ENCODE measurements at places on chromosomes 3 and 15. TPM values are rescaled to one million over a fixed set of nuclear protein-coding genes. Genes with fewer than 3 reads are reported as not detected.

- DNase-seq = no peak
Measured at GRCh38 chr3:47872916-47873315, 70.0 kb downstream of the DHX30 start.

GRCh38 chr3:49899815-49900214 is 3.9 kb downstream of the MST1R start:
- no peak for DNase-seq

GRCh38 chr15:33215941-33216872 is 21.7 kb upstream of the FMN1 start:
- no peak for DNase-seq

DNA sequence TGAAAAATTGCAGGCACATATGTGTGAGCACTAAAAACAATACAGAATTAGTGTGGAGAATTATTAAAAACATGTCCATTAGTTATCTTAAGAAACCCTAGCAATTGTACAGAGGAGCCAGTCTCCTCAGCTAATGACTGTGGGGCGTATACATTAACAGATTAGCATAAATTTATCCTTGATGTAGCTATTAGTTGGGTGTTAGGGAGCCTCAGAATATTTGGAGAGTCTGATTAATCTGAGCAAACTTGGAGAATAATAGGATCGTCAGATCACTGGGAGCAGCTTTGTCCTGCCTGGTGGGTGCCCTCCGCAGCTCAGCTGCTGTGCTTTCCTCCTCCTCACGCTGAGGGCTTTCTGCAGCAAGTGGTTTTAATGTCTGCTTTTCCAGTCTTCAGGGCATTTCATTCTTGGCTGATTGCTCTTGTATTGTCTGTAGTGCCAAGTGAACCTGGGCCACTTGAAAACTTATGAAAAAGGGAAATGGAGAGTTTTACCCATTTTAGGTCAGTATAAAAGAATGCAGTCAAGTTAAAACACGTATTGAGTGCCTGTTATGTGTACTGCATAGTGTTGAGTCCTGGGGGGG is 417.4 kb upstream of the SEMA6D start:
- DNase-seq = no peak

GRCh38 chr3:149589332-149589731 is 68.5 kb downstream of the WWTR1 start:
- no peak for DNase-seq

- no peak for DNase-seq
Measured at GRCh38 chr3:33795856-33796536, 2.4 kb upstream of the PDCD6IP start.

DNA sequence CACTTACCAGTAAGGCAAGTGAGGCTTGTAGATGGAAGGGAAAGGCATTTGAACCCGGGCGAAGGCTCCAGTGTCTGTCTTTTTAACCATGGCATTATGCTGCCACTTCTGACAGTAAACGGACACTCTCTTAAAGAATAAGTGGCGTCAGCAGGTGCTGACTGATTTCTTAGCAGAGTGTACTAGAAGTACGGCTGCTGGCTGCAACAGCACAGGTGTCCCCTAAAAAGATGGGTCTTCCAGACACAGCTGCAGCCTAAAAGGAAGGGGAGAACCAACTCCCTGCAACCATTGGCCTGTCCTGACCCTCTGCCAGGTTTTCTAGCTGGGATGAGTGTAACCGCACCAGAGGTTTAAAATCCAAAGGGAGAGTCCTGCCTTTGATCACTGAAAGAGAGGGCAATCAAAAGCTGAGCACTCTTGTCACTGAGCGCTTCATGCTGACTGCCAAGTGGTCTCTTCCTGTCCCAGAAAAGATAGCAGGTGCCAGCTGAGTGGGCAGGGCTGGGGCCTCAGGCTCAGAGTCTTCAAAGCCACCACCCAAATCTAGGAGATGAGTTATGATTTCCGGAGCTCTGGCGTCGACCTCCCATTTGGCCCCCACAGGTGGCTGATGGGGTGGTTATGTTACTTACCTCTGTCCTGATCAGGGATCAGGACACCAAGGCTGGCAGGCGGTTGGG is 255.8 kb downstream of the SLCO3A1 start:
- no peak for DNase-seq

DNA sequence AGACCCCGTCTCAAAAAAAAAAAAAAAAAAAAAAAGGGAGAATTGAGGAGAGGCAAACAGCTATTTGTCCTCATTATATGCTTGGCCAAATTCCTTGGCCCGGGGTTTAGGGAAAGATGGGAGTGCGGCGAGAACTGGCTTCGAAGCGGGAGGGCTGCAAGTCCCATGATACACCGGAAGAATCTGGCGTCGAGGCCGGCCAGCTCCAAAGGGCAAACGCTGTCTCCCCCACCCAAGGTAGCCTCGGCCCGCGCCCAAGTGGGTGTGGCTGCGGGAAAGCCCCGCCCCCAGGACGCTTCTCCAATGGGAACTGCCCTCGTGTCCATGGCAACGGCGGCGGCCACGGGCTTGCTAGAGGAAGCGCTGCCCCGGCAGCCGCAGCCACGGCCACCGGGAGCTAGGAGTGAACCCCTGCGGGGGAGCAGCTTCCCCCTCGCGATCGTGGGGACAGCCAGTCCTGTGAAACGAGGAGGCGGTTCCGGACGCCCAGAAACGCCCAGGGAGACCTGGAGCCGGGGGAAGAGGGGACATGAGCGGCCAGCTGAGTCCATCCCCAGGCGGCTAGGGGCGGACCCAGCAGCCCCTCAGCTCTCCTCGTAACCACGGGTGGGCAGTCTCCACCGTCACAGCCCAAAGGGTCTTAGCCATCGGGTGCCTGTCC is at the start of gene TTLL13:
Gene TTLL13, plus strand, starts transcription at position 354 of the 661 bp plus-strand sequence. CDS start 1,075 bp downstream, outside the sequence.
- peak; percentile 98 for DNase-seq

- DNase-seq = no peak
Measured at GRCh38 chr15:71109130-71109529, 6.1 kb upstream of the THSD4 start.

DNA sequence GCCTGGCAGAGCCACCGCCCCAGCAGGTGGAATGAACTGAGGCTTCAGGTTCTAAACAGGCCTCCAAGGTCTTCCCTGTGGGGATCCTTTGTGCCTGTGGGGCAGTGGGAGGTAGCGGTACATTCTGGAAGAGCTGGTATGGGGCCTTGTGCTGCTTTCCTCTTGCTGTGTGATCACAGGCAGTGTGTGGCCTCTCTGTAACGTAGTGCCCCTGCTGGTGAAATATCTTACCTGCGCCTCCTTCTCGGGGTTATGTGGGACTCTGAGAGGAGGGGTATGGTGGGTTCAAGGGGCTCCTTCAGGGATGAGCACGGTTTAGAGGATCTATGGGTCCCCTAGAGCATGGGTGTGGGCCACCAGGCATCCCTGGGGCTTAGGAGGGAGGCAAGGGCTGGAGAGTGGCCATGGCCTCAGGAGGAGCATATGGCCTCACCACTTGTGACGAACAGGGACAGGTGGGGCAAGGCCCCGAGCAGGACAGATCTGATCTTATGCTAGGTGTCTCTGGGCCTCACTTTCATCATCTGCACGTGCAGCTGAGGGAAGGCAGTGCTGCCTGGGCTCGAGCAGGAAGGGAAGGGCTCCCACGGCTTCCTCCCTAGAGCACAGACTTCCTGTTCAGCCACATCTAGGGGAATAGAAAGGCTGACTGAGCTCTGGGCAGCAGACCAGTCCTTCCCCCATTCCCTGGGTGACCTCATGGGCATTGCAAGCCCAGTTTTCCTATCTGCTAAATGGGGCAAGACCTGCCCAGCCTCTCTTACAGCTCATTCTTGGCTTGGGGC is 1.9 kb upstream of the ALS2CL start:
- peak; percentile 85 for DNase-seq

DNA sequence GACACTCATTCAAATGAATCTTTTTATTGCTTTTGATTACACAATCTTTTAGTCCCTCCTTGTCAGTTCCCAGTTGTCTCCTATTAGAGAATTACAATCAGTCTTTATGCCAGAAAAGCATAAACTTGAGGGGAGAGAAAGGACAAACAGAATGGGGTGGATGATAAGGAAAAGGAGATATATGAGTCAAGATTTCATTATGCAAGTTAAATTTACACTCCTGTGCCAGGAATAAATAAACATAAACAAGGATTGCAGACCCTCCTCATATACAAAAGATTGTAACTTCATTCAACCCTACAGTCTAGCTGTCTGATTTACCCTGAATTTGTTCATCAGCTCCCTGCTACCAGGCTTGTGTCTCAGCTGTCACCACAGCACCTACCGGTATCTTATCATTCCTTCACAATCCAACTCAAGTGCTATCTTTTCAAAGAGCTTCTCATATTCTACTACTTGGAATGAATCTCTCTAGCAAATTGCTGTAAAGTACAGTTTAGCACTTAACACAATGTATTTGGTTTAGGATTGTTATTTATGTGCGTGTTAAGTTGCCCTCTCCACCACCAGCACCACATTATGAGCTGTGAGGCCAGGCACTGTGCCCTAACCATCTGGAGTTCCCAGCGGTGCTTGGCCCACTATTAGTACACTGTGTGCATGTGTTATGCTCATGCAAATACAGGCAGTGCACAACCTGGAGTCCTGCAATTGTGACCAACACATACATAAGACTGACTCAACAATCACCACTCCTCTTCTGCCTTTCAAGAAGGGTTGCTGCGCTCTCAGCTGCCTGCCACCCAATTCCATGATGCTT is 504.1 kb downstream of the TBL1XR1 start:
- DNase-seq = peak; percentile 26

- DNase-seq = peak; percentile 90
Measured at GRCh38 chr15:75335705-75336355, at the start of gene COMMD4. TSS of gene COMMD4 (plus strand) at chr15:75336063. CDS start at chr15:75336090, 27 bp downstream.

DNA sequence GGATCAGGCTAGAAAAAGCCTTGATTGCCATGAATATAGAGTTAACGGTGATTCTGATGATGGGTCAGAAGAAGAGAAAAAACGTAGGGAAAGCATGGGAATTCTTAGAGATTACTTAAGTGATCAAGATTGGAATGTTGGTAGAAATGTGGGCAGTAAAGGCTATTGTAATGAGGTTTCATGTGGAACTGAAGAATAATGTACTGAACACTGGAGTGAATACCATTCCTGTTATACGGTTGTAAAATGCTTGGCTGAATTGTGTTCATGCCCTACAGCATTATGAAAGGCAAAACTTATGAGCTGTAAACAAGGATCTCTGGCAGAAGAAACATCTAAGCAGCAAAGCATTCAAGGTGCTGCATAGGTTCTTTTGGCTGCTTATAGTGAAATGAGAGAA is 414.1 kb upstream of the CBLB start:
- DNase-seq = no peak

DNA sequence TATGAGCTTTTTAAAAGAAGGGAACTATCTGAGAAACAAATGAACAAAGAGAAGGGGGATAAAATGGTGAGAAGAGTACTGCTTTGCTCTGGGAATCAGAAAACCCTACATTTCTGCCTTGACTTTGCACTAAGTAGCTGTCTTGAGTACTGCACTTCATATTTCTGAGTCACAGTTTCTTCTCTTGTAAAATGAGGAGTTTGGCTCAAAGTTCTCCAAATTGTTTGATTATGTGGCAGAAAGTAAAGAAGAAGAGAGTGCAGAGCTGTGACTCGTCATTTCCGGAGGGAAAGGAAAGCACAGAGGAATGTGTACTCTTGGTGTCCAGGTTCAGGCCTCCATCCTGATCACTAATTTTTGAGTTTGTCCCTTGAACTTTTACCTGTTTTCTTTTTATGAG is 54.7 kb downstream of the TP63 start:
- DNase-seq = no peak

DNA sequence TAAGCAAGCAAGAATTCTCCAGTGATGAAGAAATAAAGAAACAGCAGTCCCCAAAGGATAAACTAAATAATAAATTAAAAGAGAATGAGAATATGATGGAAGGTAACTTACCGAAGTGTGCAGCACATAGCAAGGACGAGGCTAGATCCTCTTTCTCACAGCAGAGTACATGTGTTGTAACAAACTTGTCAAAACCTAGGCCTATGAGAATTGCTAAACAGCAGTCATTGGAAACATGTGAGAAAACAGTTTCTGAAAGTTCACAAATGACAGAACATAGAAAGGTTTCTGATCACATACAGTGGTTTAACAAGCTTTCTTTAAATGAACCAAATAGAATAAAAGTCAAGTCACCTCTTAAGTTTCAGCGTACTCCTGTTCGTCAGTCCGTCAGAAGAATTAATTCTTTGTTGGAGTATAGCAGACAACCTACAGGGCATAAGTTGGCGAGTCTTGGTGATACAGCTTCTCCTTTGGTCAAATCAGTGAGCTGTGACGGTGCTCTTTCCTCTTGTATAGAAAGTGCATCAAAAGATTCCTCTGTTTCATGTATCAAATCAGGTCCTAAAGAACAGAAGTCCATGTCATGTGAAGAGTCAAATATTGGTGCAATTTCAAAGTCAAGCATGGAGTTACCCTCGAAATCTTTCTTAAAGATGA is 4.5 kb upstream of the SCG5 start:
- DNase-seq = no peak

GRCh38 chr15:72953306-72953705 is 99.0 kb upstream of the NEO1 start:
- DNase-seq = no peak

DNA sequence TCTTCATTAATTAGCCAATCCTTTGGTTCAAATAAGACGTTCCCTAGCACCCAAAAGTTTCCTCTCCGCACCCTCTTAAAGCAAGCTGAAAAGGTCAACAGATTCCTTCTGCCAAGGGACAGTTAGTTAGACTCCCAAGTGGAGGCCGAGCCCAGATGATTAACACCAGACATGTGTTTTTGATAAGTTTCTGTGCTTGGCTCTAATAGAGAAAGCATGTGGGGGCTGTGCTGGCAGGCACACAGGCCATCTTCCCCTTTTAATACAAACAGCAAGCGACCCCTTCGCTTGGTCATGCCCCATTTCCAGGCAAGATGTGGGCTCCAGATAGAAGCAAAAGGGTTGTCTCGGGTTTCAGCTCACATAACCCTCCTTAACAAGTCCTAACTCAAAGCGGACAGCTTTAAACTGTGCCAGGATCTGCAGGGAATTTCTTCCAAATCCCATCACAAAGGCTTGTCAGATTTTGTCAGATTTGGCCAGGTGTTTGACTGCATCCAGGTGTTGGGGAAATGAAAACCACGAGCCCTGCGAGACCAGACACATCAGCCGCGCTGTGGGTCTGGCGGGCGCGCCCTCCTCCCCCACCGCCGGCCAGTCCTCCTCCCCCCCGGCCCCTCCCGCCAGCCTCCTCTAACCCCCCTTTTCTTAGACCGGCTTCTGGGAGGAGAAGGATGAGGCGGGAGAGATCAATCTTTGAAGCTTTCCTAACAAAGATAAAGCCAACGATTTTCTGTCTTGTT is 3.3 kb downstream of the HES1 start:
- peak; percentile 57 for DNase-seq

HESX1 gene
- 0.61 TPM for total RNA-seq

ATP13A4 gene
- 262 TPM for total RNA-seq

ZBED2 gene
- 11.3 TPM for total RNA-seq

SLC12A1 gene
- total RNA-seq = not detected

Data from left lung (tissue), 14 donors.